ENCODE measurements at places on chromosomes 7 and 10.

- H3K36me3 ChIP-seq = no peaks in the 10 kb centered on the region
- no peak overlapping the region for H3K27ac ChIP-seq
- no peak for DNase-seq
Measured at GRCh38 chr7:158101821-158102450, 485.7 kb downstream of the PTPRN2 start.

GRCh38 chr10:118569241-118569881, 26.1 kb downstream of the PRLHR start:
- H3K27me3 ChIP-seq = no peaks in the 10 kb centered on the region
- H3K4me3 ChIP-seq = no peak overlapping the region
- H3K36me3 ChIP-seq = no peaks in the 10 kb centered on the region
- no peak overlapping the region for H3K27ac ChIP-seq

GRCh38 chr7:36650766-36651312, 73.5 kb downstream of the AOAH start:
- H3K27ac ChIP-seq = no peak overlapping the region
- no peaks in the 10 kb centered on the region for H3K4me1 ChIP-seq
- H3K4me3 ChIP-seq = no peak overlapping the region
- no peaks in the 10 kb centered on the region for H3K36me3 ChIP-seq
- H3K27me3 ChIP-seq = no peaks in the 10 kb centered on the region

- H3K27me3 ChIP-seq = no peaks in the 10 kb centered on the region
- no peak for DNase-seq
- H3K4me1 ChIP-seq = no peaks in the 10 kb centered on the region
- no peak overlapping the region for H3K27ac ChIP-seq
Measured at GRCh38 chr7:93219868-93220267, 6.4 kb downstream of the HEPACAM2 start.

DNA sequence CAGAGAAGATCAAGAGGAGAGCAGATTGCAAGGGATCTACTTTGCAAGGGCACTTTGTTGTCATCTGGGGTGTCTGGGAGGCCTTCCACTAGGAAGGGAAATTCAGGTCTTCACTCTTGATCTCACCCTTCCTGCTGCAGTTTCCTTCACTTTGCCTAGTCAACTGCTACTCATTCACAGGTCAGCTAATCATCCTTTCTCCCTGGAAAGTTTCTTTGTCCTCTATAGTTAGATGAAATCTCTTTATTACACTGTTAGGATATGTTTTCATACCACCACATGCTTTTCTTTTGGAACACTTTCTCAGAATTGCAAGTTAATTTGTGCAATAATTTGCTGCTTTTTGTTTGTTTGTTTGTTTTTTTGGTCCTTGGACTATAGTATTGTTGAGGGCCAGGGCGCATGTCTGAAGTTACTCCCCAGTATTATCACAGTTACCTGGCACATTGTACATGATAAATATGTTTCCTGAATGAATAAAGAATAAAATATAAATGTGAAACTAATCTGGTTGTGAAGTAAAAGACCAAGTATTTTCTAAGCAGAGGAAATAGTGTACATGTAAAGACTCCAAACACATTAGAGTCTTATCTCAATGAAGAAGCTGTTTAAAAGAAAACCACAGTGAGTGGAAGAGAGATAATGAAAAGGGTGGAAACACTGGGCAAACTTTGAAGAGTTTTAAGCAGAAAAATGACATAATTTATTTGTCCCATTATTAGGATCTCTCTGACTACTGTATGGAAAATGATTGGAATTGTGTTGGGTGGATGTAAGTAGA, 139.9 kb upstream of the DGKB start:
- H3K36me3 ChIP-seq = no peaks in the 10 kb centered on the region
- no peaks in the 10 kb centered on the region for H3K4me1 ChIP-seq

DNA sequence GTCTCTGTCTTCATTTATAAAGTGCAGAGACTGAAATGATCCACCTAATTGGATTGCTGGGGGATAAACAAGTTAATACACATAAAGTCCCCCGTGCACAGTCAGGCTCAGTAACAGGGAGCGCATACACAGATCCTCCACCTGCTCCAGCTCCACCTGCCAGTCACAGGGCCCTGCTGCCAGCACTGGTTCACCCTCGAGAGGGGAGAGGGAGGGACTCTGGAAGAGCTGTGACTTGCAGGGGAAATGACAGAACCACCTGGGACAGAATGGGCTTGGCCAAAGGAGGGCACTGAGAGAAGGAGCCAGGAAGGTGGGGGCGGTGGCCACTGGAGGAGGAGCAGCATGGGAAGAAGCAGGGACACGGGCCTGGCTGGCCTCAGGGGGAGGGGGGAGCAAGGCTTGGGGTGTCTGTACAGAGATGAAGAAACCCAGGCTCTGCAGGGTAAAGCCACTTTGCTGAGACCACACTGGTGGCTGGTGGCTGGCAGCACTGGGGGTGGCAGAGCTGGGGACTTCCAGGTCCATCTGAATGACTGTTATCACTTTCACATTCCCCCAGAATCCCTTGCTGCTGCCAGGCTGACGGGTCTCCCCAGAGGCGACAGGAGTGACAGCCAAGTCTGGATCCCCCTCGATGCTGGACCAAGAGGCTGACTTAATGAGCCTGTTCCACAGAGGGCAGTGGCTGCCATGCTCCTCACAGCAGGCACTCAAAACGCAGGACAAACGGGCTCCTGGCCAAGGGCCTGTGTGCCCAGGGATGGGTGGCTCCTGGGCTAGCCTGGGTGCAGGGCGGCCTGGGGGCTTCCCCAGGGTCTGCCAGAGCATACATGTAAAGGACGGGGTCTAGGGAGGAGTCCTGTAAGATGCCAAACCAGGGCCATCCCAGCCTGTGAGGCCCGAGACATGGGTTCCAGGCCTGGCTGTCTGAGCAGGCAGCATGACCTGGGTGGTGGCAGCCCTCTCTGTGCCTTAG, 151.1 kb downstream of the SH3PXD2A start:
- no peak for DNase-seq
- no peak overlapping the region for H3K4me3 ChIP-seq
- H3K36me3 ChIP-seq = no peaks in the 10 kb centered on the region
- H3K27ac ChIP-seq = no peak overlapping the region
- no peaks in the 10 kb centered on the region for H3K27me3 ChIP-seq

DNA sequence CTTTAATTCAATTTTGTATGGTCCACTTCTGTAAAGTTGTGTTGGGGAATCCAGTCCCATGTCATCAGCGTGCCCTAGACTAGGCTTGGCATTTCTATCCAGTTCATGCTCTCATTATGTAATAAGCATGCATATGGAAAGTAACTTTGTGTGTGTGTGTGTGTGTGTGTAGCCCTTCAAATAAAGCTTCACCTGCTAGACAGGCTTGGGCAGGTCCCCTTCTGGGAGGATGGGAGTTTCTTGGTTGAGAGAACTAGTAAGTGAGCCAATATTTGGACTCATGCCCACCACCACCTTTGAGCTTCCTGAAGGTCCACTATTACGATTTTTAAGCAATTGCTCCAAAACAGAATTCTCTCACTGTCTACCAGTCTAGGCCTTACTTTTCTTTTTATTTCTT, 6.9 kb downstream of the BZW2 start:
- H3K36me3 ChIP-seq = no peaks in the 10 kb centered on the region
- H3K4me1 ChIP-seq = peaks cover 73% of the 10 kb centered on the region
- H3K4me3 ChIP-seq = no peak overlapping the region
- no peak for DNase-seq
- H3K27me3 ChIP-seq = no peaks in the 10 kb centered on the region

- H3K36me3 ChIP-seq = peaks cover 3% of the 10 kb centered on the region
- no peaks in the 10 kb centered on the region for H3K27me3 ChIP-seq
- H3K27ac ChIP-seq = peak overlapping the region; percentile 25
- peak overlapping the region; percentile 8 for H3K4me3 ChIP-seq
Measured at GRCh38 chr10:17649836-17650235, 5.9 kb downstream of the STAM start.

GRCh38 chr7:41336981-41337380, 365.9 kb downstream of the INHBA start:
- no peak overlapping the region for H3K4me3 ChIP-seq
- H3K4me1 ChIP-seq = no peaks in the 10 kb centered on the region
- no peak for DNase-seq
- H3K36me3 ChIP-seq = no peaks in the 10 kb centered on the region
- H3K27ac ChIP-seq = no peak overlapping the region

GRCh38 chr7:95723583-95724180, 48.7 kb upstream of the DYNC1I1 start:
- no peaks in the 10 kb centered on the region for H3K4me1 ChIP-seq
- DNase-seq = no peak
- no peaks in the 10 kb centered on the region for H3K36me3 ChIP-seq
- H3K27ac ChIP-seq = no peak overlapping the region

- no peaks in the 10 kb centered on the region for H3K36me3 ChIP-seq
- DNase-seq = peak; percentile 40
- no peaks in the 10 kb centered on the region for H3K4me1 ChIP-seq
- H3K27ac ChIP-seq = no peak overlapping the region
- H3K27me3 ChIP-seq = no peaks in the 10 kb centered on the region
- no peak overlapping the region for H3K4me3 ChIP-seq
Measured at GRCh38 chr10:13816195-13816925, 229.6 kb downstream of the PRPF18 start.

DNA sequence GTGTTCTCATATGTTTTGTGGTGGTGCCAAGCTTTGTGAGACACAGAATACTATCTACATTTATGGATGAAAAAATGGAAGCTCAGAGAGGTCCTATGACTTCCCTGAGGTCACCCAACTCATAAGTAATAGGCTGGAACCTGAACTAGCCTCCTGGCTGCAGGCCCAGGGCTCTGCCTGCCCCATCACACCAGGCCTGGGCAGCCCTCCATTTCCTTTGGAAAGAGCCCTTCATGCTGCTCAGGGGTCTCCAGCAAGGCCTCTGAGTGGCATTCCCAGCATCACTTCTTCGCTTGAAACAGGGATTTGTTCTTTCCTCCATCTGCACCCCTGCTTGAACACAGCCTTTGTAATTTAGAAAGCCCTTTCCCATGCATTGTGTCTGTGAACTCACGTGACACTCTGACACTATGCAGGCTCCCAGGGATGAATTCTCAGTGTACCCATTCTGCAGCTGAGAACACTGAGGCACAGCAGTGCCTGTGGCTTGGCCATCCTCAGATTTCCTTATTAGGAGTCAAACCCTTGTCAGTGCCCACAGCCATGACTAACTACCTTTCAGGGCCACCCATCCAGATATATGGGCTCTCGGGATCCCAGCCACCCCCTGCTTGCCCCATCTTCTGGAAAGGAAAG, 127.8 kb upstream of the PPIF start:
- no peak for DNase-seq
- H3K36me3 ChIP-seq = peaks cover 45% of the 10 kb centered on the region
- no peak overlapping the region for H3K4me3 ChIP-seq

All from psoas muscle (tissue), 8 donors.